ENCODE measurements at places on chromosomes 16 and 17.
A peak's percentile ranks its signal among the peaks of the same experiment; 100 is the strongest.

- DNase-seq: peak; percentile 97
Measured at GRCh38 chr17:6753006-6753445, 2.8 kb upstream of the XAF1 start.

DNA sequence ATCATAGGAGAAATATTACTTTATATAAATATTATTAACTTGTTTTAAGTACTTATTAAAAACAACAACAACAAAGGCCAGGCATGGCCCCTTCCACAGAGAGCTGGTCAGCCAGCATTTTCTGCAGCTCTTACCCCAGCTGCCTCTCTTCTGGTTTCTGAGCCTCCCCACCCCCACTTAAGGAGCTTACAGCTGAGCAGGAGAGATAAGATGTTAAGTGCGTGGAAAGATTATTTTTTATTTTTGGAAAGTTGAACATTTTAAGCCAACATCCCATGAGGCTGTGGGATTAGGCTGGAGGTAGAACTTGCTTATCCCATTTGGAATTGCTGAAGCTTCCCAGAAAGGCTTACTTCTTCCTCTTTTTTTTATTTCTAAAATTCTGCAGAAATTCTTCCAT, 401.2 kb downstream of the SEC14L1 start:
- no peak for DNase-seq

DNA sequence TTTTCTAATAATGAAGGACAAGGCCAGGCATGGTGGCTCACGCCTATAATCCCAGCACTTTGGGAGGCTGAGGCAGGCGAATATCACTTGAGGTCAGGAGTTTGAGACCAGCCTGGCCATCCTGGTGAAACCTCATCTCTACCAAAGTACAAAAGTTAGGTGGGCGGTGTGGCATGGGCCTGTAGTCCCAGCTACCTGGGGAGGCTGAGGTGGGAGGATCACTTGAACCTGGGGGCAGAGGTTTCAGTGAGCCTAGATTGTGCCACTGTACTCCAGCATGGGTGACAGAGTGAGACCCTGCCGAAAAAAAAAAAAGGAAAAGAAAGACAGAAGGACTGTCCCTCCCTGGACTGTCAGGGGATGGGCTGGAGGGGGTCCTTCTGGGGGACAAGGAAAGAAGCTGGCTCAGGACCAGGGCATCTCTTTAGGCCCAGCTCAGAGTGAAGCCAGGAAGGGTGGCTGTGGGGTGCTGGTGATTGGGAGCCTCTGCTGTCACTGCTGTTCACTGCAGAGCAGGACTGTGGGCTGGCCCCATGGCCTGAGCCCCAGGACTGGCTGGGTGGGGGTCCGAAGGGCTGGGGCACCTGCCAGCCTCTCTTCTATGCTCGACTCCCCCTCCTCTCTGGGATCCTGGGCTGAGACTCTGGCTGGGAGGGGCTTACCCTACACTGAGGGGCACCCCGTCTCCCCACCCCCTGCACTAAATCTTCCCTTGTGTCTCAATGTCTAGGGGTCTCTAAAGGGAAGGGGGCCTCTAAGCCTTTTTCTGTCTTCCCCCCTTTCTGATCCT, 909 bp upstream of the ARHGAP23 start:
- no peak for DNase-seq

GRCh38 chr17:74677558-74678466, 34.9 kb downstream of the CD300LF start:
- no peak for DNase-seq

- DNase-seq: no peak
Measured at GRCh38 chr17:39605492-39606433, 2.0 kb downstream of the NEUROD2 start.

DNA sequence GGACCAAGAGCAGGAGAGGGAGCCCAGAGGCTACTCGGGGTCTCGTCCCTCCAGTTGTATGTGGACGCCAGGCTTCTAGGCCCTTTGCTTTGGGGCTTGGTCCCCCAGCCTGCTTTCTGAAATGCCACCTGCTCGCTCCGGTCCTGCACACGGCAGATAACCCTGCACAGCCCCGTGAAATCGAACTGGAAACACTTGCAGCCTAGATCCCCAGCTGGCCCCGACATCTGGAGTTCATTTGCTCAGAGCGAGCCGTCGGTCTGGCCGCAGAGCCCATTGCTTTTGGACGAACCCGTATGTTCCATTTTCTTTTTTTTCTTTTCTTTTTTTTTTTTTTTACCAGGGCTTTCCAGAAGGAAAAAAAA, 22.9 kb downstream of the C1QTNF1 start:
- DNase-seq: no peak

DNA sequence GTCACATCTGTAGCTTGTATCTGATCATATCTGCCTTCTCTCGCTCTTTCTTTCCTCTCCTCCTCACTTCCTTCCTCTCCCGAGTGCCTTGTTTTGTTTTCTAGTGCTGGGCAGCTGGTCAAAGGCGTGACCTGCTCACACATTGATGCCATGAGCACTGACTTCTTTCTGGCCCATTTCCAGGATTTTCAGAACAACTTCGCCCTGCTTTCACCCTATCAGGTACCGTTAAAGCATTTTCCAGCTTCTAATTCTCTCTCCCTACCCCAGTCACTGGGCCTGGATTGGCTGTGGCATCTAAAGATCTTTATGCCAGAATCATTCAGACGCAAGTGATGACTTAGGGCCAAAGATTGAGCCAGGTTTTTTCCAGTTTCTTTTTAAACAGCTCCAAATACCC, 55.5 kb downstream of the OTOA start:
- DNase-seq: no peak

- DNase-seq: no peak
Measured at GRCh38 chr16:52573365-52574299, 26.7 kb upstream of the TOX3 start.

GRCh38 chr17:56244268-56244890, 91.1 kb downstream of the ANKFN1 start:
- DNase-seq: no peak

DNA sequence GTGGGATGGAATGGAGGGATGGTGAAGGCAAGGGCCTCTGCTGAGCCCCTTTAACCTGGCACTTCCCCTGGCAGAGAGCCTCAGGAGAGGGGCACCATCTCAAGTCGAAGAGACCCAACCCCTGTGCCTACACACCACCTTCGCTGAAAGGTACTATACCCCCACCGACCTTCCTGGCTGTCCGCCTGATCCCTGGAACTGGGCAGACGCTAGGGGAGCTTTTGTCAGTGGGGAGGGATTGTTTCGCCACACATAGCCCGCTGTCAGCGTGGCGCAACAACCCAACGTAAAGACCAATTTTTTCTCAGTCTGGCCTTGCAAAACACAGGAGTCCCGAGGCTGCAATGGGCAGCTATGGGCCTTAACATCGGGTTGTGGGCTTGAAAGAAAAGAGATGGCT, 3.1 kb downstream of the PPP1R1B start:
- no peak for DNase-seq

GRCh38 chr17:55437159-55437605, 15.5 kb upstream of the MMD start:
- DNase-seq: no peak

- peak; percentile 42 for DNase-seq
Measured at GRCh38 chr16:50166511-50167500, 13.7 kb downstream of the TENT4B start.

- DNase-seq: peak; percentile 97
Measured at GRCh38 chr17:51121620-51122472, 1.2 kb upstream of the SPAG9 start.

GRCh38 chr16:11075163-11075562, 130.8 kb downstream of the CLEC16A start:
- no peak for DNase-seq

DNA sequence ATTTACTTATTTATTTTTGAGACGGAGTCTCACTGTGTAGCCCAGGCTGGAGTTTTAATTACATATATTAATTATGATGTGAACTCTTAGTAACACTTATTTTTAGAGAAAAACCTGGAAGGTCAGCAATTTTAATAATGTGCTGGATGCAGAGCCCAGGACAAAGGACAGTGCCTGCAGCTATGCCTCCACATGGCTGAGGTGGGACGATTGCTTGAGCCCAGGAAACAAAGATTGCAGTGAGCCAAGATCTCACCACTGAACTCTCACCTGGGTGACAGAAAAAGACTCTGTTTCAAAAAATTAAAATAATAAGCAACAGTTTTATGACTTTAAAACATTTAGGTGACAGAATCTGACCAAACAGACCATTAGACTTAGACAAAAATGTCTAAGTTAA, 11.0 kb upstream of the CARD14 start:
- no peak for DNase-seq

DNA sequence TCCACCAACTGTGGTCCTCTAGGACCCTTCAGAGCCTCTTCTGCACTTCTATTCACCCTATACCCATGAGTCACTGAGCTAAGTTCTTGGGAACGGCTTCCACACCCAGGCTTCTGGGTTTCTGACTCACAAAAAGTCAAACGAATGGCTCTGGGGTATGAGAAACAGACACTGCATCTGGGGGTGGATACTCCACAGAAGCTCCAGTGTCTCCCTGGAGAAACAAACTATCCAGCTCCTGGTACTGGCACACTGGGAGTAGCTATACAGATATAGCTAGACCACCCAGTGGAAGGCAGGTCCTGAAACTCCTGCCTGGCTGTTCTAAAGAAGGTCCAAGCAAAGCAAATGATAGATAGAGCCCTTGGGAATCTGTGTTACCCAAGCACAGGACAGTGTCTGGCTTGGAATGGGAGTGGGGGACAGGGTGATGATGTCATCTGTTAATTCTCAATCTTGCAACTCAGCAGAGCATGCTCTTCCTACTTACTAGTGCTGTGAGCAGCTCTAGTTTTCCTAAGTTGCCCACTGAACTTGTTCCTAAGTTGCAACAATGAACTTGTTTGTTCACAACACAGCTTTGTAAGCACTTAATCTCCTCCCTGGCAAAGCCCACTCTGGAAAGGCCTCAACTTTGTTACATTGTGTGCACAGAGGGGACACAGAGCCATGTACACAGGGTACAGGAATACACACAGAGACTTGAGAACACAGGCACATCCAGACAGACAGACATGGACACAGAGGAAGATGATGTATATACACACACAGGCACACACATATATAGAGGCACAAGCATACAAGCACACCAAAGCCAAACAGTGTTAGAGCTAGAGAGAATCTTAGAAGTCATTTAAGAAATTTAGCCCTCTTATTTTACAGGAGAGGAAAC, 6.7 kb downstream of the MMP28 start:
- DNase-seq: peak; percentile 93

DNA sequence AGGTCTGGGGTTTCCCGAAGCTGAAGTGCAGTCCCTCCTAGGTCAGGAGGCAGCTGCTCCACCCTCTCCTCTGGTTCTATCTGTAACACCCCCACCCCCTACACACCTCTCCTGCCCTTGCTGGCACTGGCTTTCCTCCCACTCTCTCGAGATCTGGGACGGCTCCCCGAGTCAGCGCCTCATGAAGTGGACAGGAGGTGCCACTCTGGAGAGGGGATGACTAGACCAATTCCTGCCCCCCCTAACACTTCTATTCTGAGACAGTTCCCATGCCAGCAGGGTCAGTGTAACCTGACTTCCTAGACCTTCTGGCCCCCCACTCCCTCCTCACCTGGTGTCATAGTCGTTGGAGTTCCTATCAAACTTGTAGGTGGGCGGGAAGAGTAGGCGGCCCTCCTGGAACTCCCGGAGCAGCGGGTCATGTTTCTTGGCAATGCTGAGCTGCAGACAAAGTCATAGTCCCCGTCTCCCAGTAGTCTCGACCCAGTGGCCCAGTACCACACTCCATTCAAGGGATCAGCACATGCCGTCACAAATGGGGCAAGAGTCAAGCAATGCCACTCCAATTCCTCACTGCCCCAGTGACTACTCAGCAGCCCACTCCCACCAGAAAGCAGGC, 9.7 kb downstream of the INPP5K start:
- no peak for DNase-seq

GRCh38 chr17:81551458-81552243, 502 bp downstream of the FAAP100 start:
- no peak for DNase-seq

- DNase-seq: no peak
Measured at GRCh38 chr17:77906377-77906871, 52.1 kb upstream of the TNRC6C start.

- DNase-seq: no peak
Measured at GRCh38 chr17:8408371-8408770, 10.7 kb upstream of the RNF222 start.

DNA sequence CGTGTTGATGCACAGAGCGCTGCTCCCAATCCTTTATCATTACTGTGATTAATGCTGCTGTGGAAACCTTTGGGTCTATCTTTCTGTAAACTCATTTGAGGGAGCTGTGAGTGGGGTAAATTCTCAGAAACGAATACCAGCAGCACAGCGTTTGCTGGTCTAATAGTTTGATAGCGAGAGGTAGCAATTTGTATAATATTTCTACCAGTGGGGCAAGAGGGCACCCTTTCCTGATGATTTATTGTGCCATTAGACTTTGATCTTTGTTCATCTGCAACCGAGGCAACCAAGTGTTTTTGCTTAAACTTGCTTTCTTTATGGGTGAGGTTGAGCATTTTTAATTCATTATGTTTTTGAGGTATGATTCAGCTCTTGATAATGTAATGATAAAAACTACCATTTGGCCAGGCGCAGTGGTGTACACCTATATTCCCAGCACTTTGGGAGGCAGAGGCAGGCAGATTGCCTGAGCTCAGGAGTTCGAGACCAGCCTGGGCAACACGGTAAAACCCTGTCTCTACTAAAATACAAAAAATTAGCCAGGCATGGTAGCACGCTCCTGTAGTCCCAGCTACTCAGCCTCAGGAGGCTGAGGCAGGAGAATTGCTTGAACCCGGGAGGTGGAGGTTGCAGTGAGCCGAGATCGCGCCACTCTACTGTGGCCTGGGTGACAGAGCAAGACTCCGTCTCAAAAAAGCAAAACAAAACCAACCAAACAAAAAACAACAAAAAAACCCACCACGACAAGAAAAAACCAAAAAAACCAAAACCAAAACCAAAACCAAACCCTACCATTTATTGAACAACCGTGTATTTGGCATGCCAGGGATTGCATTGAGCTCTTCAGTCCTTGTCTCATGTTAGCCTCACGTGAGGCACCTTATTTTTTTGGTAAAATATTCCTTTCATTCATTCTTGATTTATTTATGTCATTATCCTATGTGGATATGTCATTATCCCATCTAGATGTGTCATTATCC, 81.5 kb downstream of the PLCG2 start:
- DNase-seq: no peak

GRCh38 chr16:19840524-19841110, 44.0 kb downstream of the GPRC5B start:
- no peak for DNase-seq

GRCh38 chr17:1391577-1391976, 8.4 kb downstream of the YWHAE start:
- no peak for DNase-seq

GRCh38 chr17:9228408-9229159, 207.3 kb downstream of the NTN1 start:
- DNase-seq: peak; percentile 55

- no peak for DNase-seq
Measured at GRCh38 chr17:1683459-1683858, 1.2 kb downstream of the PRPF8 start.

- DNase-seq: no peak
Measured at GRCh38 chr16:31183432-31184428, 3.8 kb downstream of the FUS start.

- DNase-seq: no peak
Measured at GRCh38 chr17:71176928-71177443, 943.8 kb upstream of the SOX9 start.

DNA sequence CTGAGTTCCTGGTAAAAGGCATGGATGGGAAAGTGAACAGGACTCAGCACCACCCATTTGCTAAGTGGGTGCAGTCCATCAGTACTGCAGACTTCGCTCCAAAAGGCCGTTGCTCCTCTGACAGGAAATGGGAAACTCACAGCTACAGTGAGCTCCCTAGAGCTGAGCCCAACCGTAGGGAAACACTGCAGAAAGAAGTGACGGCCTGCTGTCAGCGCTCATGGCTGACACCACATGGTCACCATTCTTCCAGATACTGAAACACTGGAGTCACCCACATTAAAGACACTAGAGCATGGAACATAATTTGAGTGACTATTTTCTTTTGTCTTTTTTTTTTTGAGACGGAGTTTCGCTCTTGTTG, 31.9 kb downstream of the UBE2O start:
- peak; percentile 70 for DNase-seq

All from fibroblast of skin of back (primary cell).